ENCODE measurements at places on chromosomes 7 and 10.

- DNase-seq: no peak
These were observed 119.4 kb downstream of the LRRC18 start for GRCh38 chr10:48820231-48820630.

DNA sequence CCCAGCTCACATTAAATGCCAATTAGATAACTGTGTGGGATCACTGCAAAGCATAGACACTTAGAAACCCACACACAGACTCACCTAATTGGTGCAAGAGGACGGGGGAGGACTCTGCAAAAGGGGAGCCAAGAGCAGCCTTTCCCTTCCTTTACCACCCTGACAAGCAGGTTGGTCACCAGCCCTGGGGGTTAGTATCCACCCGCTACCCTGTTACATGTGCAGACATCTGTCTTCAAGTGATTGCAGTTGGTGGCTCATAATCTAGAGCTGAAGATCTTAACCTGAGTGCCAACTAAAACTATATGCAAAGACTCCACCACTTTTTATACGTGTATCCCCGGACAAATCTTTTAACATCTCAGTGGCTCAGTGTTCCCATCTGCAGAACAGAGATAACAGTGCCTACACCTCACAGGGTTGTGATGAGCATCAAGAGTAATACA is 56.9 kb downstream of the SORBS1 start:
- no peak for DNase-seq

- no peak for DNase-seq
These were observed 616.6 kb downstream of the XPNPEP1 start for GRCh38 chr10:109306698-109307097.

GRCh38 chr7:91336106-91336505 is 71.9 kb downstream of the FZD1 start:
- no peak for DNase-seq

DNA sequence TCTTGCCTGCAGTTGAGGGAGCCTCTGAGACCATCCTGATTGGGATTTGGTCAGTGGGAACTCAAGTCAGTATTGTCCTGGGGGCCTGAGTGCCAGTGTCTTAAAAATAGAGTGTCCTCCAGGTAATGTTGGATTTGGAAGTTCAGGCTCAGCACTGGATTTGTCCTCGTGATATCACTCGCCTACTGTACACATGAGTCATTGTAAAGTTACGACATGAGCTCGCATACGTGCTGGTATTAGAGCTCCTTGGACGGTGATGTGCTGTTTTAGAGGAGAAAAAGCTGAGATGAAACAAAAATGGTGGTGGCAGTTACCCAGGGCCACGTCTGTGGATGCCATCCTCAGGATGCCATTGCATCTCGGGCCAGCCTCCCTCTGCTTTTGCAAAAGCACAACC is 78.2 kb downstream of the MGMT start:
- no peak for DNase-seq

- DNase-seq: no peak
These were observed 8.8 kb upstream of the CALML5 start for GRCh38 chr10:5508161-5508604.

- DNase-seq: no peak
These were observed 1.2 kb downstream of the GAL3ST4 start for GRCh38 chr7:100166970-100167911.
